NCI-H82 (cell line): ENCODE measurements at places on chromosomes 13 and 19.

DNA sequence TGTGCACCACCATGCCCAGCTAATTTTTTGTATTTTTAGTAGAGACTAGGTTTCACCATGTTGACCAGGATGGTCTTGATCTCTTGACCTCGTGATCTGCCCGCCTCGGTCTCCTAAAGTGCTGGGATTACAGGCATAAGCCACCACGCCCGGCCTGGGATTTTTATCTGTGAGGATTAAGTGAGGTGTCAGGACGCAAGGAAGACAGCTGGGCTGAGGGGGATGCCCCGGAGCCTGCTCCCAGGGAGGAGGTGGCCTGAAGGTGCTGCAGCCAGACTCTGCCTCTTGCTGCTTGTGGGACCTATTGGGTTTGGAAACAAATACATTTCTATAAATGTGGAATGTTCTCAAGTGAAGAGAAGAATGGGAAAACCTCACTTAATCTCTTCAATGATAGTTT lies 131.6 kb downstream of the OLFM4 start:
- peak; percentile 93 for DNase-seq

DNA sequence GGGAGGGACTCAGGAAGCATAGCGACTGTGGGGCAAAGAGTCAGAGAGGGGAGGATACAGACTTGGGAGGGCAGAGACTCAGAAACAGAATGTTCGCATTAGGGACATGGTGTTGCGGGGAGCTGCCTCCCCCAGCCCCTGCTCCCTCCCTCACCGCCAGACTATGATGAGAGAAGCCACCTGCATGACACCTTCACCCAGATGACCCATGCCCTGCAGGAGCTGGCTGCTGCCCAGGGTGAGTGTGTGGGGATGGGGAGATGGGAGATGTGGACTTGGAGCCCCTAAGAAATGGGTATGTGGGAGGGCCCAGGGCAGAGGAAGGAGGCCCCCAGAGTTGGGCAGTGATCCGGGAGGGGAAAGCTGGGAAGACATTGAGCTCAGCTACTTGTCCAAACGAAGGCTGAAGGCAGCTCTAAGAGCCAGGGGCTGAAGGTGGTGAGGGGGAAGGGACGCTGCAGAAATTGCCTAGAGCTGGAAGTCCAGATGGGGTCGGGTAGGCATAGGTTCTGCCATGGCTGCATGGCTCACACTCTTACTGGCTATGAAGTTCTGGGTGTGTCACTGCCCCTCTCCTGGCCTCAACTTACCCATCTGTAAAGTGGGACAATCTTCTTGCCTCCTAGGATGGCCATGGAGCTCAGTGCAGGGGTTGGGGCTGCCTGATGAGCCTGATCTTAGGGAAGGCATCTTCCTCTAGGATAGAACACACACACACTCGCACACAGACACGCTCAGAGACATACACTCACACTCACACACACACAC lies 1.4 kb downstream of the SPACA6 start:
- DNase-seq: no peak

GRCh38 chr13:43545317-43545874 lies 241.4 kb downstream of the ENOX1 start:
- no peak for DNase-seq

DNA sequence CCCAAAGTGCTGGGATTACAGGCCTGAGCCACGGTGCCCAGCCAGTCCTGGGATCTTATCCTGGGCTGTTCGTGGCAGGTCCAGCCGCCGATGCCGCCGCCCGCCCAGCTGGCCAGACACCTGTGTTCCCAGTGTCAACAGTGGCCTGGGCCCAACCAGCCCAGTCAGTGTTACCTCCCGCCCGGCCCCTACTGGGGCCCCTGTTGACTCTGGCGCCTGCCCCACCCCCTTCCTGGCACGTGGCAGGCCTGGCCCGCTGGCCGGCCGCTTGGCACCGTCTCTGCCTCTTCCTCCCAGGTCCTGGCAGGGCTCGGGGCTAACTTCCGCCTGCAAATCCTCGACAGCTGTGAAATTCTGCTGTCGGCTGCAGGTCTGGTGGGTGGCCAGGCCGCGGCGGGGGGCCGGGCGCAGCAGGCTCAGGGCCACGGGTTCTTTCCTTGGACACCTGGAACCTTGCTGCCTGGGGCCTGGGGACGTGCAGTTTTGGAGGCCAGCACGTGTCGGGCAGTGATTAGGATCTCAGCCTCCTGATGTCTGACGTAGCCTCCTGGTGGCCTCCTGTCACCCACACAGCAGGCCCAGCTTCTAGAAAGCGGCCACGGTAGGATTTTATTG lies 9.1 kb downstream of the ARID3A start:
- DNase-seq: no peak

DNA sequence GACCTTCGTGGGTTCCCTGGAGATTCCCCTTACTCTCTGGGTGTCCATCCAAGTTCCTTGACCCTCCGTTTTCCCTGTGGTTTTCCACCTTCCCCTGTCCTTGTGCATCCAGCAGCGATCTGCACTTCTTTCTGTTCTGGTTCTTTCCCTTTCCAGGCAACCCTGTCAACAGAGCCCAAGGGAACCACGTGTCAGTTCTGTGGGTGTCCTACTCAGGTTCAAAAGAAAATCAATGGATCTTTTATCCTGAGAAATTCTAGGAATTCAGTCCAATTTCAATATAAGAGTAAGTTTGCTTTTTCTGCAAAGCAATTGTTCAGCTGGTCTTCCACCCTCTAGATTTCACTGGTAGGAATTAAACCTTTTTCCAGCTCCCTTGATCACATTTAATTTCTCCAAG lies 1394.8 kb upstream of the SLC10A2 start:
- DNase-seq: no peak

- DNase-seq: no peak
Observed at GRCh38 chr13:51557875-51558612, 26.2 kb upstream of the WDFY2 start.

GRCh38 chr13:111575719-111576118 lies 255.3 kb downstream of the TEX29 start:
- no peak for DNase-seq

- DNase-seq: peak; percentile 45
Observed at GRCh38 chr13:76019421-76020044, 383.4 kb downstream of the LMO7 start.

DNA sequence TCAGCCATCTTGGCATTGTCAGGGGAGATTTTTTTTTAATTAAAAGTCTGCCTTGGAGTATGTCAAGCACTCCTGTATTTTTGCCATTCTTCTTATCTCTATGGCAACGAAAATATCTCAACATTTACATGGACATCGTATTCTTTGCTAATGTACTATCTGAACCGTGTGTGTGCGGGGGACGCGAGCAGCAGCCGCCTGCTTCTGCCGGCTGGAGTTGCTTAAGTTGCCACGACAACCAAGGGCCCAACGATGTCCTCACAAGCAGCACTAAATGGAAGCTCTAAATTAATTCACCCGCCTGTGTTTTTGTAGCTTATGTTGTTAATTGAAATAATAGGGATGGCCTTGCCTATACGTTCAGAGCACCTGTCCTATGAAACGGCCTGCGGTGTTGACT lies 309.5 kb downstream of the TEX29 start:
- no peak for DNase-seq

- no peak for DNase-seq
Observed at GRCh38 chr13:41494202-41494601, 36.9 kb downstream of the RGCC start.

DNA sequence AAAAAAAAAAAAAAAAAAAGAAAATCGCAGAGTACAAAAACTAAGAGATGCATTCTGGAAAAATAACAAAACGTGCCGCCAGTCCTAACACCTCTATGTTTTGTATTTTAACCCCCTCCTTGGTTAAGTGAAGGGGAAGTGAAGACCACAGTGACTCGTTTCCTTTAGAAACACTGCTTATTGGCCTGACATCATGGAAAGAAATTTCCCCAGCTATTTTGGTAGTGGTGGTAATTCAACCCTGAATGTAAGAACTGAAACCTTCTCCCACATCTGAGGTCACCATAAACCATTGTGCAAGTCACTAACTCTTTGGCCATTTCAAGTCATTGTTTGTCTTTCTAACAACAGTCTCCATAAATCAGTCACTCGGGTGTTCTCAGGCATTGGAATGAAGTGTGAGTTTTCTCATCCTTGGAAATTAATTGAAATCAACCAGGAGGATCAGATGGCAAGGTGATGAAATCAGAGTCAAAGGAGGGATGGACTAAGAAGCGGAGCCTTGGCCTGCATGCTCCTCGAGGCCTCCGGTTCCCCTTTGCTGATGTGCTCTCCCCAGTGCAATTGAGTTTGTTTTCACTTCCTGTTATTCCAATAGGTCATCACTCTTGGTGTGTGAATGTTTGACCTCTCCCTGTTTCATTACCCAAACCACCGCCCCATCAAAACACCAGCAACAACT lies 443.9 kb downstream of the FGF9 start:
- DNase-seq: no peak

- DNase-seq: no peak
Observed at GRCh38 chr19:35729763-35730162, 12.0 kb downstream of the KMT2B start.

- DNase-seq: no peak
Observed at GRCh38 chr19:5115771-5116202, 146.9 kb downstream of the KDM4B start.

DNA sequence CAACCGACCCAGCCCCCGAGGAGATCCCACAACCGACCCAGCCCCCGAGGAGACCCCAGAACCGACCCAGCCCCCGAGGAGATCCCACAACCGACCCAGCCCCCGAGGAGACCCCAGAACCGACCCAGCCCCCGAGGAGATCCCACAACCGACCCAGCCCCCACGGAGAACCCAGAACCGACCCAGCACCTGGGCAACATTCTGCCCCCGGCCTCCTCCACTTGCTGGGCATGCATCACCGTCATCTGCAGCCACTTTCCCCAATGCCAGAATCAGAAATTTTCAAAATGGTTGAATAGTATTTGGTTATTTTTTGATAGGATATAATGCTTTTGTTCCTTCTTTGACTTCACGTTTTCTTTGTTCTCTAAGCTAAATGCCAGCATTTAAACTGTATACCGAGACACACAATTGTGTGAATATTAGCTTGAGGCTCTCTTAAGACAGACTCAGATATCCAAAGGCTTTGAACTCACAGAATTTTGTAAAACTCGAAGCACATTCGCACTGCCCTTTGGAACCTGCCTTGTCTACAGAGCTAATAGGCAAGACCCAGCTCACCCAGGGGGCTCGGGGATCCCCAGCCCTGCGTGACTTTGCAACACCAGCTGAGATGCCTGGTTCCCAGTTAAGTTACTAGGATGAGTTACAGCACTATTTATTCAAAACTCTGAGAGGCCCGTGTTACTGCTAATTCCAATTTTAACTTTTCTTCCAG lies 15.5 kb upstream of the RASA3 start:
- DNase-seq: no peak

GRCh38 chr13:73970421-73971055 lies 163.7 kb downstream of the KLF12 start:
- no peak for DNase-seq

- no peak for DNase-seq
Observed at GRCh38 chr19:16867211-16867610, 21.6 kb upstream of the F2RL3 start.

DNA sequence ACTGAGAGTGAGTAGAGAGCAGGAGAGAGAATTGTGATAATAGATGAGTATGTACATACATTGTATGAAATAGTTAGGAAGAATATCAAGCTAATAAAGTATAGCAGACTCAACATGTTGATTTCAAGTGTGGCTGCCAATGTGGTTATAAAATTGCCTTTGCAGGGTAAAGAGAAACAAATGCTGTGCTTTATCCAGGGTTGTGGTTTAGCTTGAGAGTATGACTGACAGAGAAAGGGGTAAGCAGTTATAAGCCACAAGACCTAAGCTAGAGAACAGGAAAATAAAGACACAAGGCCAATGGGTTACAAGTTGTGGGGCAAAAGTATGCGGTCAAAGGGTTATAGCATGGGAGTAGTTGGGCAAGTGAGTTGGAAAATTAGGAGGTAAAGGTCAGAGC lies 1217.5 kb downstream of the DIAPH3 start:
- no peak for DNase-seq

DNA sequence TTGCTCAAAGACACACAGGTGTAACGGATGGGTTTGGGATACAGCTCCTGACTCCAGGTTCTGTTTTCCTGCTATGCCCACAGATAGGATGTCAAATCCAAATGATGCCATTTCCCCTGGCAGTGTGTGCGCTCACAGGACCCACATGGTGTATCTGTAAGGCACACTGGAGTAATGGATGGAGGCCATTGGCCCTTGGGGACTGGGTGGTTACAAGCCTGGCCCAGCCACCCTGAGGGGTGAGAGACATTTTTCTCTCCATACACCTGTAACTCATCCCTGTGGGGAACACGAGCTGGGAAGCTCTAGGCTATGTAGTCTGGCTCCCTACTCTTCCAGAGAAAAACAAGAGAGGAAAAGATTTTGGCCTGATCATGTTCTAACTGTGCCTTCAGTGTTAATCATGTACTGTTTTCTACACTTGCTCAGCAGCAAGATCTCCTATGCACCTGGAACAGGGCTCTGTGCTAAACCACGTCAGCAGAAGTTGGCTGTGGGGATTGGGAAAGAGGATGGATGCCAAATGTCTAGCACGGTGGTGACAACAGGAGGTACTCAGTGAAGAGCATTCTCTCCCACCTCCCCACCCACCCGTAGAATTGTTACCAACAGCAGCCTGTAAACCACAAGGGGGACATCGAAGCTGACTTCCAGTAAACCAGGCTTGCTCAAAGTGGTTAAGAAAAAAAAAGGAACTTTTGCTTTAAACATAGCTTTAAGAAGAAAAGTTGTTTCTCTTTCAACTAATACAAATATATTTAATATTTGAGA lies 237.0 kb downstream of the LACC1 start:
- peak; percentile 40 for DNase-seq

GRCh38 chr13:66926851-66927524 lies 303.1 kb downstream of the PCDH9 start:
- no peak for DNase-seq

DNA sequence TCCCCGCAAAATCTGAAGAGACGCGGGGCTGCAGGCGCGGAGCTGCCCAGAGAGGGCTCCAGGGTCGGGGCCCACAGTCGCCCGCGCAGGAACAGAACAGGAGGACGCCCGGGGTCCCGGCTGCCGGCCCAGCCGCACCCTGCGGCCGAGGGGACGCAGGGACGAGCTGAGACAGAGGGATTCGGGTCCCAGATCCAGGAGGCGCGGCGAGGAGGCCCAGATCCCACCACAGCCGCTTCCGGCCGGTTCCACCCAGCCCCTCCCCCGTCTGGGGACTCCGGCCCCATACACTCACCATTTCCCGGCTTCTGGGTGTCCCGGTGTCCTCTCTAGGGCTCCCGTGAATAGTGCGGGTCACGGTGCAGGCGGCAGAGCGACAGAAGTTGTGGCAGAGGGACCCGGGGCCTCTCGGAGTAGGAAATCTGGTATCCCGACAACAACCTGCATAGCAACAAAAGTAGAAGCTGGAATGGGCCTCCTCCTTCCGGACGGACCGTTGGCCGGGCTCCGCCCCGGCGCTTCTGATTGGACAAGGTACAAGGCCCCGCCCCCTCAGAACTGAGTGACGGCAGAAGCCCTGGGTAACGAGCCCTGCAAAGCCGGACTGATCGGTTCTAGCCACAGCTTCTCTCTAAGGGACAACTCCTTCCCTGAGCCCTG lies at the start of gene ZNF20:
ZNF20 (minus strand) TSS at position 466 of the 660 bp plus-strand sequence; CDS start at position 298, 168 bp downstream.
- peak; percentile 99 for DNase-seq

GRCh38 chr13:94968040-94968756 lies 255.9 kb upstream of the SOX21 start:
- peak; percentile 71 for DNase-seq

- DNase-seq: no peak
Observed at GRCh38 chr19:28150129-28150528, 1062.8 kb downstream of the UQCRFS1 start.

GRCh38 chr13:39405596-39406205 lies 197.3 kb downstream of the LHFPL6 start:
- no peak for DNase-seq
